Hepatocyte (in vitro differentiated cells): ENCODE measurements at places on chromosomes 5 and 9. TPM values are rescaled to one million over a fixed set of nuclear protein-coding genes. Genes with fewer than 3 reads are reported as not detected.

DNA sequence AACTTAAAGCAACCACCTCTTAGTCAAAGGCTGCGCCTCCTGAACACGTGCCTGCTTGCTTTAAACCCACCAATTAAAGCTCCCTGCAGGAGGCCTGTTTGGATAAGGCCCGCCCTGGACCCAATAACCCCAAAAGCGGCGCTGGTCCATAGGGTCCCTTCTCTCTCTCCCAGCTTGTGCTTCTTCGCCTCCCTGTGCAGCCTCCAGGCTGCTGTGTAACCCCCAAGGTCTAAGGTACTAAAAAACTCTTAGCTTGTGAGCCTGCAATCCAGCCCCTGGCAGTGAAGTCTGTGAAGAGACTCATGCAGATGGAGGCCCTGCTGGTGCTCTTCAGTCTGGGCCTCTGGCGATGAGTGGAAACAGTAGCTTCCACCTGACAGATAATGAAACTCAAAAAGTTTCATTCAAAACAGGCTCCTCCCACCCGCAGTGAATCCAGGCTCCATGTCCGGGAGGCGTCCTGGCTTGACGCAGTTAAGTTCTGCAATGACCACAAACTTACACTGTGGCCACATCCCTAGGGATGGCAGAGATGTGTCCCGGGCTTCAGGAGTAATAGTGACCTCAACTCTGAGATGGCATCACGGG is 97.3 kb downstream of the PRRT1B start:
- H3K27ac ChIP-seq = peak overlapping the region; percentile 97
- no peak for DNase-seq
- H3K4me3 ChIP-seq = no peak overlapping the region

GRCh38 chr5:472076-472655 is 29.2 kb downstream of the EXOC3 start:
- H3K27me3 ChIP-seq = peaks cover 3% of the 10 kb centered on the region
- DNase-seq = peak; percentile 44
- H3K27ac ChIP-seq = peak overlapping the region; percentile 85
- peak overlapping the region; percentile 79 for H3K4me3 ChIP-seq
- H3K36me3 ChIP-seq = no peaks in the 10 kb centered on the region

GRCh38 chr5:166883016-166883415 is 1408.4 kb upstream of the WWC1 start:
- no peak for DNase-seq
- no peaks in the 10 kb centered on the region for H3K36me3 ChIP-seq
- no peak overlapping the region for H3K4me3 ChIP-seq
- no peak overlapping the region for H3K27ac ChIP-seq
- H3K27me3 ChIP-seq = no peaks in the 10 kb centered on the region

GRCh38 chr9:34574571-34574970 is 15.0 kb downstream of the CNTFR start:
- H3K4me3 ChIP-seq = no peak overlapping the region
- H3K4me1 ChIP-seq = peaks cover 32% of the 10 kb centered on the region
- no peak overlapping the region for H3K27ac ChIP-seq
- no peaks in the 10 kb centered on the region for H3K36me3 ChIP-seq
- H3K27me3 ChIP-seq = peaks cover 39% of the 10 kb centered on the region

DNA sequence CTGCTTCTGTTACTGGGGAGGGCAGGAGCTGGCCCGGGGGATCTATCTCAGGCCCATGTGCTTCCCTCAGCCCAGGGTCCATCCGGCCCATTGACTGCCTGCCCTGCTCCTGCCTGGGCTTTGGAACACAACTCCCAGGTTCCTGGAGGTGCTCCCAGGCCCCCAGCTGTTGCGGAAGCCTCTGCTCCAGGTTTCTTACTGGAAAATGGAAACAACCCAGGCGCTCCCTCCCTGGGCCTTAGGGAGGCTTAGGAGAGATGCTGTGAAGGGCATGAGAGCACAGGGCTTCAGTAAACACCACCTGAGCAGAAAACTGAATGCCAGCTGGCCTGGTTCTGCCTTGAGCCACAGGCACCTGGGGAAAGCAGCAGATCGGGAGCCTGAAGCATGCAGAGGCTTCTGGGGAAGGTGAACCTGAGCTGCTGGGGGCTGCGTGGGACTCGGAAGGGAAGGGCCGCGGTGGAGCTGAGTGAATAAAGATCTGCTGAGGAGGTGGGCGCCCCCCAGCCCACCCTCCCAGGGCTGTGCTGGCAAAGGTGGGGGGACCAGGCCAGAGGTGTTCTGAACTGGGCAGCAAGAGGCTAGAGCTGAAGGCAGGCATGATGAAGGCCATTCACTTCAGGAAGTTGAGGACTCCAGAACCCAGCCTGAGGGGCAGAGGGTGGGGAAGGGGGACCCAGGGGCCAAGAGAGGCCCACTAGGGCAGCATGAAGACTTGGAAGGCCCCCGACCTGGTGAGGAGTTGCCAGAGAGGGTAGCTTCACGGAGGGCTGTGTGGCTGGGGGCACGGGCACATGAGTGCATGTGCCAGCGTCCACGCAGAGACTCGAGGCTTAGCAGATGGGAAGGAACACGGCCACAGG is 64.8 kb downstream of the SHB start:
- H3K27me3 ChIP-seq = no peaks in the 10 kb centered on the region
- no peak for DNase-seq
- H3K36me3 ChIP-seq = no peaks in the 10 kb centered on the region
- no peak overlapping the region for H3K4me3 ChIP-seq
- H3K27ac ChIP-seq = no peak overlapping the region

DNA sequence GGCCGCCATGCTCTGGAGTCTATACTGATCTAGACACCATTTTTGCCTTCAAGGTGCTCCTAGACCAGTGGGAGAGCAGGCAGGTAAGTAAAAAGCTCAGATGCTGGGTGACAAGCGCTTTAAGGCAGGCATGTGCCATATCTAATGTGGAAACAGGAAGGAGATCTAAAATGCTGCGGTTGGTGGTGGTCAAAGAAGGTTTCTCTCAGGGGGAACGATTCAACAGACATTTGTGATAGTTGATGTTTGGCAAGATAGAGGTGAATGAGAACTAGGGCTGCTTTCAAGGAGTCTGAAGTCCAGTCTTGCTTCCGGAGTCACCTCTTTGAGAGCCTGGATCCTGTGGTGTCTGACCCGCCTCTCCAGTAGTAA is 146.2 kb upstream of the KLF4 start:
- no peak overlapping the region for H3K27ac ChIP-seq
- peaks cover 30% of the 10 kb centered on the region for H3K4me1 ChIP-seq
- no peaks in the 10 kb centered on the region for H3K36me3 ChIP-seq
- no peak for DNase-seq

DNA sequence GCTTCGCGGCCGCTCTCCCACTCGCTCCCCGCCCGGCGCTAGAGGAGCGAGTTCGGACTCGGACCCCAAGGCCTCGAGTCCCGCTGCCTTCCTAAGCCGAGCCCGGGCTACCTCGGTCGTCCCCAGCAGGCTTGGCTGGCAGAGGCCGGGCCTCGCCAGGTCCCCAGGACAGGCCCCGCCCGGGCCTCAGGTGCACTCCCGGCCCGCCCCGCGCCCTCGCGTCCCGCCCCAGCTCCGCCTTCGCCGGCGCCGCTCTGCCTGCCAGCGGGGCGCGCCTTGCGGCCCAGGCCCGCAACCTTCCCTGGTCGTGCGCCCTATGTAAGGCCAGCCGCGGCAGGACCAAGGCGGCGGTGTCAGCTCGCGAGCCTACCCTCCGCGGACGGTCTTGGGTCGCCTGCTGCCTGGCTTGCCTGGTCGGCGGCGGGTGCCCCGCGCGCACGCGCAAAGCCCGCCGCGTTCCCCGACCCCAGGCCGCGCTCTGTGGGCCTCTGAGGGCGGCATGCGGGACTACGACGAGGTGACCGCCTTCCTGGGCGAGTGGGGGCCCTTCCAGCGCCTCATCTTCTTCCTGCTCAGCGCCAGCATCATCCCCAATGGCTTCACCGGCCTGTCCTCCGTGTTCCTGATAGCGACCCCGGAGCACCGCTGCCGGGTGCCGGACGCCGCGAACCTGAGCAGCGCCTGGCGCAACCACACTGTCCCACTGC is at the start of gene SLC22A5:
TSS of gene SLC22A5 (plus strand) at position 237 of the 707 bp plus-strand sequence. CDS start at position 500, 263 bp downstream.
- DNase-seq = peak; percentile 93
- peak within 1 kb of the TSS; percentile 99 for H3K27ac ChIP-seq
- peaks cover 23% of the 10 kb centered on the region for H3K4me1 ChIP-seq
- H3K27me3 ChIP-seq = no peaks in the 10 kb centered on the region
- peak within 1 kb of the TSS; percentile 91 for H3K4me3 ChIP-seq

GRCh38 chr5:37111426-37112382 is 137.5 kb downstream of the CPLANE1 start:
- no peaks in the 10 kb centered on the region for H3K4me1 ChIP-seq
- H3K27me3 ChIP-seq = no peaks in the 10 kb centered on the region
- peaks cover 5% of the 10 kb centered on the region for H3K36me3 ChIP-seq
- no peak overlapping the region for H3K4me3 ChIP-seq

DNA sequence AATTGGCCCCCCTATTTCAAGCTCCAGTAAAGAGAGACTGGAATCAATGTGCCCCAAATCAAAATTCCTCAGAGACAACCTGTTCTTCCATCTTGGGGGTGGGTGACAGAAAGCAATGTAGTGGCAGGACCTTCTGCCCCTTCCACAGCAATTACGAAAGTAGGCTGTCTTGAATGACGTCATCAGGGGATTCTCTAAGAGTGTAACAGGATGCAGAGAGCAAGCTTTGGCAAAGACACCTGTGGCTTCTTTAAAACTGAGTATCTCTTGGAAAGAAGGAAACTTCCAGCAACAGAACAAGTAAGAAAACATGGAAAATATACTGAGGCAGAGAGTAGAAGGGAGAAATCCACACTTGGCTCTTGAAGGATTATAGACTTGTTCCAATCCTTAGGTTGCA is 247.6 kb upstream of the PDE4D start:
- no peak overlapping the region for H3K4me3 ChIP-seq
- no peaks in the 10 kb centered on the region for H3K27me3 ChIP-seq
- DNase-seq = no peak

DNA sequence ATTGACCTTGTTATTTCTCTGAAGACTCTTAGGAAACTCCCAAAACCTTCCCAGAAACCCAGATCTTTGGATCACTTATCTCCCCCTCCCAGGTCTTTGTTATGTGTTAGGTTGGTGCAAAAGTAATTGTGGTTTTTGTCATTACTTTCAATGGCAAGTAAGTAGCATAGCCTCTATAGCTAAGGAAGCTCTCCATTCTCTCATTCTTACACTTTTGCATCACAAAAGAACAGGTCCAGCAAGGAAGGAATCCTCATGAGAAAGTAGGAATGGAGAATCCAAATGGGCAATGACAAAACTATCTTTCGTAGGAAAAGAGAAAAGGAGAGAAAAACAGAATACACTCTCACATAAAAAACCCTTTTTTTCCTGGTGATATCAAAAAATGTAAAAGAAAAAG is 81.3 kb upstream of the ELAVL2 start:
- no peak overlapping the region for H3K27ac ChIP-seq
- no peaks in the 10 kb centered on the region for H3K27me3 ChIP-seq
- H3K36me3 ChIP-seq = no peaks in the 10 kb centered on the region
- H3K4me1 ChIP-seq = no peaks in the 10 kb centered on the region
- no peak for DNase-seq

DNA sequence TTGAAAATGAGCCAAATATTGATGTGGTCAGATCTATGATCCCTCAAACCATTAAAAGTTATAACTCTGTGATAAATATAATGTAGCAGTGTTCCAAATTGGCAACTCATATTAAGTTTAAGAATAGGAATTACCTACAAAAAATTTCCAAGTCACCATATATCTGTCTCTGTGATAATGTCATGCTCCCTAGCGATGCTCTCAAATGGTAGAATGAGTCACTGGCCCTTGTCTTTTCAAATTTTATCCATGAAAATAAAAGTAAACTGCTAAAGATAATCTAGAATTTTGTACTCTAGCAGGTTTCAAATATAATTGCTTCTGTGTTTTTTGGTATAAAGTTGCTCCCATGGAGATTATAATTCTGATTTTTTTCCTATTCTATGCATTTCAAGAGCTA is 277.1 kb downstream of the PDE4D start:
- no peak for DNase-seq
- no peaks in the 10 kb centered on the region for H3K4me1 ChIP-seq
- H3K4me3 ChIP-seq = no peak overlapping the region
- H3K27me3 ChIP-seq = no peaks in the 10 kb centered on the region
- no peak overlapping the region for H3K27ac ChIP-seq
- H3K36me3 ChIP-seq = no peaks in the 10 kb centered on the region

- H3K4me3 ChIP-seq = no peak overlapping the region
- no peak overlapping the region for H3K27ac ChIP-seq
These were observed 64.5 kb downstream of the TSTD2 start for GRCh38 chr9:97568461-97569275.

GRCh38 chr9:27563738-27564430 is 9.4 kb downstream of the C9orf72 start:
- no peaks in the 10 kb centered on the region for H3K4me1 ChIP-seq
- DNase-seq = no peak
- no peak overlapping the region for H3K27ac ChIP-seq
- H3K36me3 ChIP-seq = no peaks in the 10 kb centered on the region

GRCh38 chr9:129458155-129458661 is 162.7 kb downstream of the C9orf50 start:
- peak overlapping the region; percentile 78 for H3K27ac ChIP-seq
- no peaks in the 10 kb centered on the region for H3K36me3 ChIP-seq

DNA sequence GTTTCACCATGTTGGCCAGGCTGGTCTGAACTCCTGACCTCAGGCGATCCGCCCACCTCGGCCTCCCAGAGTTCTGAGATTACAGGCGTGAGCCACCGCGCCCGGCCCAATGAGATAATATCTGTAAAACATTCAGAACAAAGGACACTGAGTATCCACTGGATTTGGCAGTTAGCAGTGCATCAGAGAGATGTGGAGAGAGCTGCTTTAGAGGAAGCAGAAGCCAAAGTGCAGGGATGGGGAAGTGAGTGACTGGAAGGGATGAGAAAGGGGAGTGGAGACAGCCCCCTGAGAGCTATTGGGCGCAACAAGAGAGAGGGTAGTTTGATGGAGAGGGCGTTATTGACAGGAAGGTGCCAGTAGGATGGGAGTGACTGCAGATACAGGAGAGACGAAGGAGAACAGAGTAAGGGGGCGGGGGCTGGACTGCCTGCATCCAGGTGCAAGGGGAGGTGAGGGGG is 157.5 kb upstream of the SHB start:
- DNase-seq = no peak
- no peaks in the 10 kb centered on the region for H3K36me3 ChIP-seq
- H3K27me3 ChIP-seq = no peaks in the 10 kb centered on the region
- peaks cover 13% of the 10 kb centered on the region for H3K4me1 ChIP-seq
- H3K4me3 ChIP-seq = no peak overlapping the region
- peak overlapping the region; percentile 68 for H3K27ac ChIP-seq

- no peak for DNase-seq
- peaks cover 9% of the 10 kb centered on the region for H3K27me3 ChIP-seq
- no peak overlapping the region for H3K4me3 ChIP-seq
These were observed 103.7 kb upstream of the MVB12B start for GRCh38 chr9:126222835-126223431.

- H3K4me3 ChIP-seq = no peak overlapping the region
- no peaks in the 10 kb centered on the region for H3K4me1 ChIP-seq
- no peak overlapping the region for H3K27ac ChIP-seq
These were observed 1.8 kb downstream of the PLAC8L1 start for GRCh38 chr5:146103594-146103993.

SLC27A6 gene
- total RNA-seq = 5.0 and 5.8 TPM in 2 replicates

LECT2 gene
- total RNA-seq = 25.0 and 29.6 TPM in 2 replicates

ZNF474 gene
- total RNA-seq = 0.43 and 1.9 TPM in 2 replicates

GPR151 gene
- total RNA-seq = 0.03 TPM in 1 of 2 replicates, not detected in the other

FOXD4L3 gene
- total RNA-seq = 0.12 TPM in 1 of 2 replicates, not detected in the other

TMEFF1 gene
- 8.7 and 13.7 TPM in 2 replicates for total RNA-seq

HNRNPAB gene
- 83.2 and 85.2 TPM in 2 replicates for total RNA-seq

ADAMTS2 gene
- total RNA-seq = 45.7 and 55.4 TPM in 2 replicates

ZNF366 gene
- 0.20 and 2.5 TPM in 2 replicates for total RNA-seq

OR13C5 gene
- not detected in 2 replicates for total RNA-seq

SLCO6A1 gene
- total RNA-seq = 0.52 and 1.2 TPM in 2 replicates
